Activated CD4-positive, CD25-positive, alpha-beta regulatory T cell treated with anti-CD3 and anti-CD28 coated beads, Interleukin-2, amount 50 U/mL, for 16 hours (primary cell): ENCODE measurements at places on chromosomes 12 and 14.
A peak's percentile ranks its signal among the peaks of the same experiment; 100 is the strongest.

GRCh38 chr12:80045594-80045993 is 53.7 kb upstream of the OTOGL start:
- DNase-seq = no peak

DNA sequence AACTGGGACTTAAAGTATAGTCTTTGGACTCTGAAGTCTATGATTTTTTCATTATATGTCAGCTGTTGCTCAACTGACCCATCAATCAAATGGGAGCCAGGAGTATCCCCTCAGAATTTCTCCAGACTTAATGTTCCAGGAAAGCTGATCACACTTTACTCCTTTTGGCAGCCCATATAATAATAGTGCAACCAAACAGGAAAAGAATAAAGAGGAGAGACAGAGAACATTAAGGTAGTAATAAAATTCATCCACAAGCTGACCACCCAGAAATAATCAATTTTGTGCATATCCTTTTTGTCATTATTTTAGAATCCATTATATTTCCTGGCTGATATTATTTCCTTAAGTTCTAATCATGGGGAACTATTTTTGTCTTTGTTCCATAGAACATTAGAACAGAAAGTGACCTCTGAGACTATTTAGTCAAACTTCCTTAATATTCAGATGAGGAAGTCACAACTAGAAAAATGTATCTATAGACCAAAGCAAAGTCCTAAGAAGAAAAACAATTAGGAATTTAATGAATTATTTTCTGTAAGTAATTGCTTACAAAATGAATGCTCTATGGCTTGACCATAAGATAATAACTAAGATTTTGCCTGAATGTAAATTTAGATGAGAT is 238.1 kb upstream of the SEL1L start:
- no peak for DNase-seq

DNA sequence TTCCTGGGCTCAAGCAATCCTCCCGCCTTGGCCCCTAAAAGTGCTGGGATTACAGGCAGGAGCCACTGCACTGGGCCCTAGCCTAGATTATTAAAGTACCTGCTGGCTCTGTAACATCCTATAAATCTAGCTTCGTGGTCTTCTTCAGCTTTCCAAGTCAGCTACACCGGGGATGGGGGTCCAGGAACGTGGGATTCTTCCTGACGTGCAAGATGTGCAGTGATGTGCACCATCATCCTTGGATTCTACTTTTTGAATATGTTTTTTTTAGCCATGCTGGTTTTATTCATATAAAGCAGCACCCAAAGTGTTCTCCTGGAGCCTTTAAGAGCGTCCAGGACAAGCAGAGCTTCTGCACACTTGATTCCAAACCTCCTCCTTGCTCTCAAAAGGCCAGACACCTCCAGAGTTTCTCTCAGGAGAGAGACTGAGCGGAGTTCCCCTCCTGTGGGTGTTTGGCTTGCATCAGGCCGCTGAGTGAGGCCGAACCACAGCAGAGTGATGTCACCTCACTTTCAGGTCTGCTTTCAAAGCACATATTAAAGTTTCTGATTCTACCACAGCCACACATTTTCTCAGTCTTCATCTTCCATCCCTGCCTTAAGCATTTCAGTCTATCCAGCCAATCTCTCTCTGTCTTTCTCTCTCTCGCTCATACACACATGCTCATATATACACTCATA is 33.4 kb downstream of the VCPKMT start:
- peak; percentile 64 for DNase-seq

DNA sequence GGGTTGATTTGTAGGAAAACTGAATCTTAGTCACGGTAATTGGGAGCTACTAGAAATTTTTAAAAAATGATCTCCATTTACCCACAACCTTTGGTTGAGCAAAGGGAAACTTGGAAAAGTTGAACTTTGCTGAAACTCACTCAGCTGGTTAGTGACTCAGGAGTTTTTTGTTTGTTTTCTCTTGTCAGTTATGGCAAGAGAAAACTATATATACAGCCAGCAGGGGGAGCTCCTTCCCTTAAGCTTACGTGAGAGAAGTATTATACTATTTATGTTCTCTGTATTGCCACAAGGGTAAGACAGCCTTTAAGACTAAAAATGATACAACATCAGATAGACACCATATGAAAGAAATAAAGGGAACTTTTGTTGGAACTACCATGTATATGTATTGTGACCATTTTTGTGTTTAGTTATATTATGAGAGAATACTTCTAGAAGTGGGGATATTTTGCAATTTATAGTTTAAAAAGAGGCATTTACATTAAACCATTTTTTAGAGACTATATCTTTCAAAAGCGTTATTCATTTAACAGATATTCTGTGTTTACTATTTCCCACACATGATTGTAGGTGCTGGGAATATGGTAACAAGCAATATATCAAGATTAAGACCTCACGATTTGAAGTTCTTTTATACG is 28.1 kb upstream of the TBC1D30 start:
- DNase-seq = peak; percentile 37

- DNase-seq = no peak
Measured at GRCh38 chr12:88453323-88453722, 126.9 kb downstream of the KITLG start.

DNA sequence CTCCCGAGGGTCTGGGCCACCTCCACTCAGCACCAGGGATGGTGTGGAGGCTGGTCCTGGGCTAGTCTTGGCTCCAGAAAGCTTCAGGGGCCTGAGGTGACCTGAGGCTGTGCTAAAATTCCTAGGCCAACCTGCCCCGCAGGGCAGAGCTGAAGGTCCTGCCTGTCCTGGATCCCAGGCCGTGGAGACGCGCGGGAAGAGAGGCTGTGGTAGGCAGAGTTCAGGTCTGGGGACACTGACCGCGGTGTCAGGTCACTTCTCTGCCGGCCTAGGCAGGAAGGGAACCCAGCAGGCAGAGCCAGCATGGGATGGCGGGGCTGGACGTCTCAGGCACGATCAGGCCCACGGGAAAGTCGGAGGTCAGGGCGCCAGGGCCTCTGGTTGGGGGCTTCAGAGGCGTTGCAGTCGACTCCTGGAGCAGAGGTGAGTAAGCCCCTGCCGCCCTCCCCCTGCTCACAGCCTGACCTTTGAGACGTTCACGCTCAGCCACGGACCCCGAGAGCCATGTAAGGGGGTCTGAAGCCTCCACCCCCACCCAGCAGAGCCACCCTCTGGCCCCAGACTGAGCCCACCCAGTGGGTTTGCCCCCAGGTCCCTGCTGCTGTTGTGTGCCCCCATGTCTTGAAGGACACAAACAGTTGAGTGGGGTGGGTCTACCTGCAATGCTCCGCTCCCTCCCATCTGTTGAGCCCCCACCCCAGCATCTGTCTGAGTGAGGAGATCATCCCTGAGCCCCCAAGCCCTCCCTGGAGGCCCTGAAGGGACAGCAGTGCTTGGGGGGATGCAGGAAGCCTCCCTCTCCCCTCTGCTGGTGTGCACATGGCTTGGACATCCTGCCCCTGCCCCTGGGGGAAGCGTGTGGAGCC is 142.7 kb downstream of the KIF26A start:
- no peak for DNase-seq

DNA sequence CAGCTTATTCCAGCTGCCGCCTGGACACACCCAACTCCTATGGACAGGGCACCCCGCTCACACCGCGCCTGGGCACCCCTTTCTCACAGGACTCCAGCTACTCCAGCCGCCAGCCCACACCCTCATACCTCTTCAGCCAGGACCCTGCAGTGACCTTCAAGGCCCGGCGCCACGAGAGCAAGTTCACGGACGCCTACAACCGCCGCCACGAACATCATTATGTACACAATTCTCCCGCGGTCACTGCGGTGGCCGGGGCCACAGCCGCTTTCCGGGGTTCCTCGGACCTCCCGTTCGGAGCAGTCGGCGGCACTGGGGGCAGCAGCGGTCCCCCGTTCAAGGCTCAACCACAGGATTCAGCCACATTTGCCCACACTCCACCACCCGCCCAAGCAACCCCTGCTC is 5.9 kb downstream of the SETD1B start:
- no peak for DNase-seq

DNA sequence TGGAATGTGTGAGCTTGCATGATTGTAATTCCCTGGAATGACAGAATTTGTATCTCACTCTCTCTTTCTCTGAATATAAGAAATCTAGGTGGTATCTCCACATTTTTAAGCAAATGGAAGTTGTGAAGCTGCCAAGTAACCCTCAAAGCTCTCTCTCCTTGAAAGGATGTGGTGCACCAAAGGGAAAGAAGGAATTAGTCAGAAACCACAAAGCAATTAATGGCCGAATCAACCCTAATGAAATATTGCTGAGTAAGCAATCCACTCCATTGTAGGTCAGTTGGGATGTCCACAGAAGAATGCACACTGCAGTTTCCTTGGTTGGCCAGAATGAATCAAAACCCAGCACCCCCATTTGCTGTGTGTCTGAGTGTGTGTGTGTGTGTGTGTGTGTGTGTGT is 153.5 kb downstream of the KCNA5 start:
- DNase-seq = no peak

DNA sequence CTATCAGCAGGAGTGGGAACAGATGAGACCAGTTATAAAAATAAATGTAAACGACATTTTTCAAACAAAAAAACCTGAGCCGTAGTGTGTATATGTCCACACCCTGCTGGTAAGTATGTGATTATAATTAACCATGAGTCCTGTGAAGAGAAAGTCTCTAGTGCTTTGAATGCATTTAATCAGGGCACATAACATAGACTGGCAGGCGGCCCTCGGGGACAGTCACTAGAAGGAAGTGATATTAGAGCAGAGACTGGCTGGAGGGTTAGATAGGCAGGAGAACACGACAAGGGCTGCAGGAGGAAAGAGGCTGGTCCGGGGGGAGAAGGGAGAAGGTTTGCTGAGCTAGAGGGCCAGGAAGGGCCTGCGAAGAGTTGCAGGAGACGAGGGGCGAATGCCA is 23.8 kb upstream of the ELK3 start:
- no peak for DNase-seq

- DNase-seq = no peak
Measured at GRCh38 chr12:120685522-120685921, 1.4 kb upstream of the MLEC start.

DNA sequence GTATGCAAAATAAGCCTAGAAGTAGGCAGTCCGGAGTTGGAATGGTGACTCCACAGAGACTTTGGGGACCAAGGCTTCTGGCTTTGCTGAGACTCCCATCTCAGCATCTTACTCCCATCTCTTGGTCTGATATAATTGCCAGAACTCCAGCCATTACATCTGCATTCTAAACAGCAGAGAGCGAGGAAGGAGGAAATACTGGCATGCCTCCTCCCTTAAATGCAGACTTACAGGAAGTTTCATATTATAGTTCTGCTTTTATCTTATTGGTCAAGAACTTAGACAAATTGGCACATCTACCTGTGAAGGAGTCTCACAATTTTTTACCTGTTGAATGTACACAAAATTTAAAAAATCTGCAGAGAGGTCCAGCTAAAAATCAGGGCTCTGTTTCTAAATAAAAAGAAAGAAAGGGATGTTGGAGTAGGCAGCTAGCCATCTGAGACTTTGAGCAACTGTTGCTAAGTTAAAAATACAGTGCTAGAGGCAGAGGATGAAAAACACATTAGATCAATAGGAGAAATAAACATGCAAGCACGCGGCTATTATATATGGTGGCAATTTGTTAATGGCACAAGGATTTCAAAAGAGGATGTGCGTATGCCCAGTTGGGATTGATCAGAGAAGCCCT is 209.9 kb upstream of the HMGA2 start:
- no peak for DNase-seq

- no peak for DNase-seq
Measured at GRCh38 chr14:61516118-61516743, 179.1 kb upstream of the HIF1A start.

DNA sequence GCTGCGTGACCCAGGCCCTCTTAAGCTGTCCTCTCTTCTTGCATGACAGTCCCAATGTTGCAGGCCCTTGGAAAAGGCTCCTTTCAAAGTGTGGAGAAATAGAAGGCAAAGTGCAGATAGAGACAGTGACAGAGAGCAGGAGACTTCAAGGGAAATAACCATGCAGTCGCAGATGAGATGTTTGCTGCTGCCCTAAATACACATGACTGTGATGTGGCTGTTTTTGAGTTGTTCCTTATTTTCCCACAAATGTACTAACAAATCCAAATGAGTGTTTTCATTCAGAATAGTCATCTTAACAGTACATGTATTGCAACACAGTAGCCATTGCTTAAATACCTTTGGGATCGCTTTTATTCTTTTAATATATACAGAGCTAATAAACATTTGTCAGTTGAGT is 101.6 kb downstream of the SLC15A5 start:
- no peak for DNase-seq

DNA sequence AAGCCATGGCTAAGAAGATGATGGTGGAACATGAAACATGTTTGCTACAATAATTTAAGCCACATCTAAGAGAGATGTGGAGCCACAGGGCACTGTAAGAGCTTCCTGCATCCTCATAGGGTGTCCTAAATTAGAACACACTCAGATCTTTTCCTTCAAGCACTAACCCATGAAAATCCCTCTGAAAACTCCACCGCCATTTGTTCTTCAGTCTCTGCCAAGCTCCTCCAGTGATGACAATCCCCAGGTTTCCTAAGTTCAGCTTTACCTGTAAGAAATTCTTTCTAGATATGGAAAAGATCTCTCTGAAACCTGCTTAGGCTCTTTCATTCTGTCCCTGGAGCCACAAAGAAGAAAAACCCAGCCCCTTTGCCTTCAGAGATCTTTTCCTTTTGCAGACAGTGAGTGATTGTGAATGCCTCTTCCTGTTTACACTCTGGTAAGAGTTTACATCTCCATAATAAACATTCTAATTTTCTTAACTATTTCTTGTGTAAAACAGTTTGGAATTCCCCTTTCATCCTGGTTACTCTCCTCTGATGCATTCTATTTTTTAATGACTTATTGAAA is 907.2 kb downstream of the VRK1 start:
- no peak for DNase-seq

DNA sequence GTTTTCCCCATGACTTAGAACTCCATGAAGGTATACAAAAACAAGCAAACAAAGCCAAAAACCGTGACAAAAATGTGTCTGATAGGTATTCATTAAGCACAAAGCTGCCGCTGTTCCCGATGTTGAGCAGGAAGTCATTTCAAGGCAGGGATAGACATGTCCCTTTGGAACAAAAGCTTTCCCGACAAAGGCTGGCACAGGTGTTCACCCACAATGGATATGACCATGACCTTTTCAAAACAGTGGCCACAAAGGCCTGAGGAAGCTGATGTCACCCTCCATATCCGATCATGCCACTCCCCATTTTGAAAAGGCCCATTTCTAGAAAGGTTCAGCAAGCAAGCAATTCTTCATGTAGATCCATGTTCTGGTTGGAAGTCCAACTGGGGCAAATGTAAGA is 279.1 kb downstream of the BTG1 start:
- DNase-seq = no peak

- DNase-seq = no peak
Measured at GRCh38 chr14:92040431-92041051, 682 bp upstream of the TRIP11 start.

- no peak for DNase-seq
Measured at GRCh38 chr14:73242357-73242901, 5.1 kb downstream of the PAPLN start.
